ENCODE measurements at places on chromosomes 7 and 10. TPM values are rescaled to one million over a fixed set of nuclear protein-coding genes. Genes with fewer than 3 reads are reported as not detected.

ANXA8L1 gene
- total RNA-seq = 0.25 TPM

MET gene
- 32.9 TPM for total RNA-seq

PANK1 gene
- total RNA-seq = 55.9 TPM

CCNY gene
- 39.6 TPM for total RNA-seq

ERVW-1 gene
- total RNA-seq = not detected

BEND7 gene
- 14.8 TPM for total RNA-seq

GFRA1 gene
- 67.8 TPM for total RNA-seq

NRG3 gene
- 0.70 TPM for total RNA-seq

ADAM22 gene
- total RNA-seq = 0.32 TPM

FUOM gene
- total RNA-seq = 76.1 TPM

TFPI2 gene
- 0.49 TPM for total RNA-seq

PDZD7 gene
- 0.20 TPM for total RNA-seq

SLC25A40 gene
- 27.0 TPM for total RNA-seq

CRHR2 gene
- total RNA-seq = not detected

NODAL gene
- not detected for total RNA-seq

ACSL5 gene
- 90.9 TPM for total RNA-seq

CAV1 gene
- total RNA-seq = 14.8 TPM

HECW1 gene
- total RNA-seq = 0.09 TPM

PAPSS2 gene
- 106 TPM for total RNA-seq

PROSER2 gene
- 26.3 TPM for total RNA-seq

AOAH gene
- 6.5 TPM for total RNA-seq

ADAM8 gene
- 8.8 TPM for total RNA-seq

HOXA10 gene
- not detected for total RNA-seq

KEL gene
- total RNA-seq = 1.4 TPM

NRP1 gene
- total RNA-seq = 42.5 TPM

PCGF5 gene
- 30.0 TPM for total RNA-seq

IFT22 gene
- total RNA-seq = 6.3 TPM

LAMB1 gene
- 14.9 TPM for total RNA-seq

HK1 gene
- total RNA-seq = 28.0 TPM

LRIT1 gene
- not detected for total RNA-seq

ZNF804B gene
- total RNA-seq = not detected

PNLIP gene
- not detected for total RNA-seq

ATOH7 gene
- total RNA-seq = 0.25 TPM

PGAM1 gene
- total RNA-seq = 223 TPM

TEX36 gene
- not detected for total RNA-seq

ACHE gene
- total RNA-seq = 4.9 TPM

TAS2R4 gene
- total RNA-seq = 0.42 TPM

CAMK2B gene
- total RNA-seq = 2.9 TPM

CC2D2B gene
- 0.10 TPM for total RNA-seq

ENO4 gene
- total RNA-seq = not detected

GNGT1 gene
- not detected for total RNA-seq

MRC1 gene
- total RNA-seq = 41.2 TPM

ZNF425 gene
- total RNA-seq = 0.19 TPM

DCLRE1A gene
- total RNA-seq = 5.9 TPM

COL1A2 gene
- total RNA-seq = 5.6 TPM

GIMAP4 gene
- total RNA-seq = 12.0 TPM

TBRG4 gene
- total RNA-seq = 57.1 TPM

LRRN3 gene
- total RNA-seq = 0.19 TPM

All from right lobe of liver (tissue), 6 donors.